ENCODE measurements at places on chromosomes 6 and 20.

DNA sequence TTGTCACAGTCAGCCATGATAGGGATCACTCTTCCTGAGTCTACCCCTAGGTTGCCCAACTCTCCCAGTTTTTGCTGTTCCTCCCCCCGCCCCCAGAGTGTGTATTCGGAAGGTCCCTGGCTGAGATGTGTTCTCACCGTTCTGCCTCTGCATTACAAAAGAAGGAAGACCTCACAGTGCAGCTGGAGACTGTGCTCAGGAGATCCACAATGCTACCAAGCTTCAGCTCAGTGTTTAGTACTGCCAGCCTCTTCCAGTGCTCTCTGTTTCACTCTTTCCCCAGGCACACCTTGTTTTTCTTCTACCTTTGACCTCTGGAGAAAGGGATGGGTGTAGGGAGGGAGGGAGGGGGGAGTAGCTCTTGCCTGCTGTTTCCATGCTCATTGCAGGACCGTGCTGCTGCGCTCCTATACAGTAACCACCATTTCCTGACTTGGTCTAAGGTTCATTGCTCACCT, 13.4 kb upstream of the MOCS1 start:
- DNase-seq, result no peak

- DNase-seq, result no peak
Measured at GRCh38 chr6:82040405-82041221, 206.9 kb downstream of the IBTK start.

DNA sequence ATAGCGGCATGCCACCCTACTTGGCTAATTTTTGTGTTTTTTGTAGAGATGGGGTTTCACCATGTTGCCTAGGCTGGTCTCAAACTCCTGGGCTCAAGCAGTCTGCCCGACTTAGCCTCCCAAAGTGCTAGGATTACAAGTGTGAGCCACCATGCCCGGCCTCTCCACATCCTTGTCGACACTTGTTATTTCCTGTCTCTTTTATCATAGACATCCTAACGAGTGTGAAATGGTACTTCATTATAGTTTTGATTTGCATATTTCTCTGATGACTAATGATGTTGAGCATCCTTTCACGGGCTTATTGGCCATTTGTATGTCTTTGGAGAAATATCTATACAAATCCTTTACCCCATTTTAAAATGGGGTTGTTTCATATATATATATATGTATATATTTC, 39.0 kb upstream of the ASXL1 start:
- no peak for DNase-seq

DNA sequence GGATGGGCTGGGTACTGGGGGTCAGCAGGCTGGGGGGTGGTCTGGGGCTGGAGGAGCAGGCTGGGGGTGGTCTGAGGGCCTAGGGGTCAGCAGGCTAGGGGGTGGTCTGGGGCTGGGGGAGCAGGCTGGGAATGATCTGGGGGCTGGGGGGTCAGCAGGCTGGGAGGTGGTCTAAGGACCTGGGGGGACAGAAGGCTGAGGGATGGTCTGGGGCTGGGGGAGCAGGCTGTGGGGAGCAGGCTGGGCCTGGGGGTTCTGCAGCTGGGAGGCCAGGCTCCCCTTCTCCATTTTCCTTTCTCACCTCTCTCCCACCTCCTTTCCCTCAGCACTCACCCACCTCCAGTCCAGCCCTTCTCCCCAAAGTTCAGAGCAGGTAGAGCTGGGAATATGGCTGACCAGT, 114.2 kb downstream of the PSMB1 start:
- DNase-seq, result no peak

DNA sequence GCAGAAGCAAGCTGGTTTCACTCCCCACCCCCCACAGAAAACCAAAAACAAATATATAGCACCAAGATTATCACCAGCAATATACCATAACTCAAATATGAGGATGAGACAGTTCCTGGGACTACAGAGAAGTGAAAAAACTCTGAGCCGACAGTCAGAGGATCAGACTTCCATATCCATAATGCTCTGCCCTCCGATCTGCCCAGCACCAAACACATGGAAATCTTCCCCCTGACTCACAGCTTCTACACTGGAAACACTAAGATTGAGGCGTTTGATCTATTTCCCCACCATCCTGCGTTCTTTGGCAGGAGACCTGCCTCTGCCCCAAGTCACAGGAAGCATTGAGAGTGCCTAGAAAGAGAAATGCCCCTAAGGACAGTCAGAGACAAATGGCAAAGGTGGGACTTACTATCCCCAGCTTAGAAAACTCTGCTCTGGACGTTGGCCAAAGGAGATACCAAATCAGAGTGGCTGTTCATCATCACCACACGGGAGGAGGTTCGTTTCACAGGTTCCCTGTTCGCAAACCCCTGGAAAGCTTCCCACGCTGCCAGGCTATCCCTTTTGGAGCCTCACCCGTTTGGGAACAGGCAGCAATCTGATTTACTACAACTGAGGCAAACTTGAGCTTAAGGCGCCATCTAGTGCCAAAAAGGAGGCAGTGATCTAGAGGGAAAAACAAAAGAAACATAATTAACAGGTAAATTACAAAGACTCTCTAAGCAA, 48.7 kb upstream of the SRSF6 start:
- DNase-seq, result no peak

DNA sequence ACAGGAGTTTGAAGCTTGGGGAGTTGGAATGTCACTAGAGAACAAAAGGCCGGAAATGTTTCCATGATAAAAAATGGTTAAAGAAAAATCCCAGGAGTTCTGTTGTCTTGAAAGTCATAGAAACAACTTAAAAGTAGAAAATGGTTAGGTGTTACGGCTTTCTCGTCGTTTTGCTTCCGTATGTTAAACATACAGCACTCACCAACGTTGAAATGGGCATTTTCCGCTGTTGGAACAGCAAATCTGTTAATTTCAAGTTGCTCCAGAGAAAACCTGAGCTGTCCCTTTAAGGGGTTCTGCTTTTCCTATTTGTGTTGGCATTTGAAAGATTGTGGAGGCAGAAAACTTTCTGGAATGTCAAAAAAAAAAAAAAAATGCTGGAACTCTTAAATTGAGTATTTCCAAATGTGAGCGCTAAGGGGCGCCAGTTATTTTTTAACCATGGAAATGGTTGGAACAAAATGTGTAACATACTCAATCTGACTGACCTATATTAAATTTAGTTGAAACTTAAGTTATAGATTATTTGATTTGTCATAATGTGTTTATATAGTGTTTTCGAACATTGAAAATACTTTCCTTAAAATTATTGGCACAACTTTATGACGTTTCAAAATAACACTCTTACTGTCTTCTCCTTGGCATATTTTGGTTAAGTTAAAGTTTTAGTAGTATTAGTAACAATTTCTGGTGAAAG, 2.2 kb downstream of the QKI start:
- no peak for DNase-seq

DNA sequence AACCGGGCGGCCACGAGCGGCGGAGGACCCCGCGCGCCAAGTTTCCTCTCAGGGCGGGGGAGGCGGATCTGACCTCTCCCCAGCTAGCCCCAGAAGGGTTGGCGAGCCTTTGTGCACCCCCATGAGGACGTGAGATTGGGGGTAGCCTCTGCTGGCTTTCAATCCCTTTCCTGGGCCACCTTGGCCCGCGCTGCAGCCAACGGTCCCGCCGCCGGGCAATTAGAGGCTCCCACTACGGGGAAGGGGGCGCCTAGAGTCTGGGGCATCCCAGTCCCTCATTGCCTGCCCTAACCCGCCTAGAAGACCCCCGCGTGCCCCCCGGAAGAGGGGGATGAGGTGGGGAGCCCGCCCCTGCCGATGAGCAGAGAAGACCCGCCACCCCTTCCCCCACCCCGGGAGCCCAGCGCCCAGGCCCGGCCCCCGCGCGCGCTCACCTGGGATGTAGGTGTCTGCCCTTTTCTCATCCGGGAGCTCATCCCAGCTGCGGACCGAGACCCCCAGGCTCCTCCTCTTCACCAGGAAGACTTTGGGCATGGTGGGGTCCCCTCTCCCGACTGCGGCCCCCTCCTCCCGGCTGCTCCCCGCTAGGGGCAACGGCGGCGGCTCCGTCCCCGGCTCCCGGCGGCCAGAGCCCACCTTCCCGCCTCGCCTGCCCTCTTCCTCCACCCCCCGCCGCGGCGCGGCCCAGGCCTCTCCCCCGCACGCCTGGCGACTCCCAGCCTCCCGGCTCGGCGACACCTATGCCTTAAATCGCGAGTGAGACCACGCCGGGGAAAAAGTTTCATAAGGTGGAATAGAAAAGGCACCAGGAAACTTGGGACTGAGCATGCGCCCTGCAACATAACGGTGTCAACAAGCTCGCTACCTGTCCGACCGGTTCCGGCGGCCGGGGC, at the start of gene OVOL2:
Gene OVOL2, minus strand, starts transcription at position 816 of the 893 bp plus-strand sequence. Its CDS starts 282 bp downstream, at position 534.
- no peak for DNase-seq

DNA sequence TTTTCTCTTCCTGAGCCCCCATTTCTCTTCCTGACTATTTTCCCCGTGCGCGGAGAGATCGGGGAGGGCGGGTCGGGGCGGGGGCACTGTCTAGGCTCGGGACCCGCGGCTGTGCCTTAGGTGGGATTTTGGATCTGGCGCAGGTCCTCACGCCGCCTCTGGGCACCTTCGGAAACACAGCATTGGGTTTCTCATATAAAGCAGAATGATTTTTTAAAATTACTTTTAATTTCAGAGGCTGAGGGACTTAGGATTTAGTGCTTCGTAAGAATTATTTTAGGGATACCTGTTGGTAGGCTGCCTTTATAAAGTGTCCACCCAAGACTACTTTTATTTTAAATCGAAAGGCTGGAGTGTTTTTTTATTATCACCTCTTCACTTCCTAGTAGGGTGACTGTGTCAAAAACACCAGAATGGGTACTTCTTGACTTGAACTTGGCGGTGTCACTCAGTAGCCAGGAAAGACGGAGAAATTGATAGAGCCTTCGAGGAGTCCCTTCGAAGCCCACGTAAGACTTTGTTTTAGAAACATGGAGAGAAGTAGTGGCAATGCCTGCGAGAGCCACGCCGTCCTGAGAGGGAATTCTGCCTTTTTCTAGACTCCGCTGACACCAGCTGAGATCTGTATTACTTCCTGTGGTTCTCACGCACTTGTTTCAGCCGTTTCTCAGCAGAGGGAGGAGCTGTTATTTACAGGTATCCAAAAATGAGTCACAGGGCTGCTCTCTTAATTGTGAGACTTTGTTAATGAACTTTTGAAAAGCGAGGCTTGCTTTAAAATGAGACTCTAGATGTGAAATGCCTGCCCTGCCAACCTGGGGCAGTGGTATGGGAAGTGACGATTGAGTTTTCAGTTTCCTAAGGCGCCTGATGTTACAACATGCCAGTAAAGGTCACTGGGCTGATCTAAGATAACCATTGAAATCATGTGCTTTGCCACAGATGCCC, 667 bp downstream of the STX11 start:
- DNase-seq, result peak; percentile 78

- DNase-seq, result no peak
Measured at GRCh38 chr6:138540468-138540867, 41.2 kb upstream of the NHSL1 start.

DNA sequence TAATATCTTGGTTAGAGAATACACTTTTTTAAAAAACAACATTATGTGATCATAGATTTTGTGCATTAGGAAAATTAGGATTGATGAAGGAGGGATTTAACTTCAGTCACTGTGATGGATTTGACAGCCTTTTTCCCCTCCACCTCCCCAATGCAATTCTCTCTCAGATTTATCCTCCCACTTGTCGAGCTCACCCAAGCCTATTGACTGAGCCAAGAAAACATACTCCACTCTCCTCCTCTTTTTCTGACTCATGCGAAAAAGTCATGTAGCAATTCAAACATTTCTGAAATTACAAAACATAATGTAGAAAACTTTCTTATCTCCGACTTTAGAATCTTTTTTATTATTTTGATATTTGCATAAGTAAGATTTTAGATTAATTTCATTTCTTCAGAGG, 24.1 kb downstream of the KLHL32 start:
- no peak for DNase-seq

- no peak for DNase-seq
Measured at GRCh38 chr20:8393381-8393780, 261.3 kb downstream of the PLCB1 start.

- no peak for DNase-seq
Measured at GRCh38 chr20:32675223-32675975, 1.7 kb upstream of the C20orf203 start.

DNA sequence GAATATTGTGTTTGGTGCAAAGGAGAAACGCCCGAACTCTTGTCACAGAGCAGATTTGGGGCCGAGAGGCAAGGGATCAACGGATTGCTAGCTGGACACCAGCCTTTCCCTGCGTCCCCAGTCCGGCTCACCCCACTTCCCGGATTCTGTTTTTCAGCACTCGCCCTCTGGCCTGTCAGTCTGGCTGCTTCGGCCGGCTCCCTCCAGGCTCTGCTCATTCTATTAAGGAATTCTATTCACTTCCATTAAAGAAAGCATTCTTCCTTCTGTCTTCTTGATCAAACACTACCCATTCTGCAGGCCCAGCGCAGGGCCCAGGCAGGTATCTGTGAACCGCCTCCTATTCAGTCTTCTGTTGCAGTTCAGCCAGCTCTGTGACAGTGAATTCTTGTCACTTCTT, 91.7 kb downstream of the RNF182 start:
- DNase-seq, result no peak

GRCh38 chr6:35503534-35503933, 6.7 kb upstream of the TEAD3 start:
- DNase-seq, result no peak

DNA sequence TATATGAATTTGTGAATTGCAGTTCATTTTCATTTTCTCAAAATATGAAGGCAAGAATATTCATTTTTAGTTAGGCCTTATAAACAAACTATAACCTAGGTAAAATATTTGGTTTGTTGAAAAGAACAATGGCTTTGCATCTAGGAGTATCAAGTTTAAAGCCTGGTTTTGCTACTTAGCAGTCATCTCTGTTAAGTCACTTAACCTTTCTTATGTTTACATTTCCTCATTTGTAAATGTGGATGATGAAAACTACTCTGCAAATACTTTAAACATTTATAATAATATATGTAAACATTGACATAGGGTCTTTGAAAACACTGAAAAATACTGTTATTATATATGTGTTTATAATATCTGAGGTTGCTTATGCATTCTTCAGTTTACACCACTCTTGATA, 135.5 kb downstream of the CENPW start:
- no peak for DNase-seq

- no peak for DNase-seq
Measured at GRCh38 chr6:52337633-52338290, 24.2 kb upstream of the PAQR8 start.

DNA sequence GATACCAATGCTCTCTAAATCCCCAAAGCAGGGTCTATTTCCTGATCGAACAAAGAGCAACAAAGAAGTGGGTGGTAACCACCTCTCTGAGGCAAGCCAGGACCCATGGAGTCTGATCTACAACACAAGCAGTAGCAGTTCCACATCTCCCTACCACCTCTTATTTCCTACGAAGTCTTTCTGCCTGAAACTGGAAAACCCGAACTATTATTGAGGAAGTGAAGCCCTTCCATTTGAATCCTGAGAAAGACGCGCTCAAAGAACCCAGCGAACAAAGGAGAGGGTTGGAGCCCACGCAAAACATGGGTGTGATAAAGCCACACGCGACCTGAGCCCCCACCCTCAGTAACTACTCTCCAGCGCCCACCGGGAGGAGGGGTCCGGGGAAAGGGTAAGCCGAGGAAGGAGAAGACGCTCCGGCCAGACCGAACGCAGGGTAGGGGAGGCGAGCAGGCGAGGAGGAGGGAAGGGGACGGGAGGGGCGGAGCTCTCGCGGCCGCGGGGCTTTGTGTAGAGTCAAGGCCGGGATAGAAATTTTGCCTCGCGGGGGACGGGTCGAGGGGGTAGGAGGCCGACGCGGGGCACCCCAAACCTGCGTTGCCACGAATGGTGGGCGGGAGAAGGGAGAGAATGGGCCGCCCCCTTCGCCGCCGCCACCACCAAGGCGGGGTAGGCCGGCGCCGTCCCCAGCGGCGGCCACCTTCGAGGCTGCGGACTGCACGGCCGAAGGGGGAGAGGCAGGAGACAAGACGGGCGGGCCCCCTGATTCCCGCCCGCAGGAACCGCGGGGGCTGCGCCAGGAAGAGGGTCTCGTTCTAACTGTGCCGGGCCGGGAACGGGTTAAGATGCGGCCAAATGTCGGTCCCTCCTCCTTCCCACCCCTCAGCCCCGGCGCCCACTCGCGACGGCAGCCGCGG, 802 bp downstream of the HDAC2 start:
- DNase-seq, result no peak

Measured in GM12864 (cell line).